Activated gamma-delta T cell (primary cell): ENCODE measurements at places on chromosomes 5 and 9.

DNA sequence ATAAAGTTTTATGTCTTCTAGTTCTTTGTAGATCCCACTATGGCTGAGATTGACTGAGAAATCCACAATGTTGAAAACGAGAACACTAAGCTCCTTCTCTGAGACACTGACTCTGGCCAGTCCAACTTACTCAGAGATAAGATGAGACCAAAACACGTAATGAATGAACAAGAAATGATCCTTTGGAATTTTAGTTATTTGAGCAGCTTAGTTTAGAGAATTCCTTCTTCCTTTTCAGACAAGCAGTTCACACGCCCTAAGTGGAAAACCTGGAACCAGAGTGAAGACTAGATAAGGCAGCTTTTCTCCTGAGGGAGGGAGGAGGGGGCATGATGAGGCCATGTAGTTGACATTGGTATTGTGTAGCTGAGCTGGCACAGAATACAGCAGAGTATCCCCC is 139.6 kb downstream of the GABRB2 start:
- no peak for DNase-seq

DNA sequence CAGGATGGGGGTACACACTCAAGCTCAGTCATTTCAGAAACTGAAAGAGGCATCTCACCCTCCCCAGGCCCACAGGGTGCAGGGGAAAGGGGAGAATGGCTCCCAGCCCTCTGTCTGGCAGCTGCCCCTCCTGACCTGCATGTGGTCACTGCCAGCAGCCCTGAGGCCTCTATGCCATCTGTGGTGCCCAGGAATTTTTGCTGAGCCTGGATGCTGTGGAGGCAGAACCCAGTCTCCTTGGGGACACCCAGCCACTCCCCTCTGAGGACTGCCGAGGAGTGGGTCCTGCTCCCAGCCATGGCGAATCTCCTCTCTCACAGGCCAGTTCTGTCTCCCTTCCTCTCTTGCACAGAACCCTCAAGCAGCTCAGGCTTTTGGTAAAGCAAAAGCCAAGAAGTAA is 104.0 kb upstream of the ALDH1B1 start:
- no peak for DNase-seq

DNA sequence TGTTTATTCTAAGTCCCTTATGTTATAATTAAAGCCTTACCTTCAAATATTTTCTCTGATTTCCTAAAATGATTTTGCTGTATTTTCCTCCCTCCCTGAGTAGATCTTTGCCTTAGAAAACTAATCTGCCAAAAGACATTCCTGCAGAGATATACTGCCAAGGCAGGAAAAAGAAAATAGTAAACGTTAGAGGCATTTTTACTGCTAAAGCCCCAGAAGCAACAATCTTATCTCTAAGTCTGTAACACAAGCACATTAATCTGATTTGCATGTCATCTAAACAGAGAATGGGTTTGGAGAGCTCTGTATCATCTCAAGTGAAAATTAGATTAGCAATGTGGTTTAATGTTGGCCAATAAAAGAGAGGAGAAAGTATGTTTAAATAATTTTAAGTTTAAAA is 847.7 kb downstream of the MAT2B start:
- DNase-seq: no peak

GRCh38 chr5:175680020-175680419 is 22.1 kb downstream of the HRH2 start:
- DNase-seq: no peak

DNA sequence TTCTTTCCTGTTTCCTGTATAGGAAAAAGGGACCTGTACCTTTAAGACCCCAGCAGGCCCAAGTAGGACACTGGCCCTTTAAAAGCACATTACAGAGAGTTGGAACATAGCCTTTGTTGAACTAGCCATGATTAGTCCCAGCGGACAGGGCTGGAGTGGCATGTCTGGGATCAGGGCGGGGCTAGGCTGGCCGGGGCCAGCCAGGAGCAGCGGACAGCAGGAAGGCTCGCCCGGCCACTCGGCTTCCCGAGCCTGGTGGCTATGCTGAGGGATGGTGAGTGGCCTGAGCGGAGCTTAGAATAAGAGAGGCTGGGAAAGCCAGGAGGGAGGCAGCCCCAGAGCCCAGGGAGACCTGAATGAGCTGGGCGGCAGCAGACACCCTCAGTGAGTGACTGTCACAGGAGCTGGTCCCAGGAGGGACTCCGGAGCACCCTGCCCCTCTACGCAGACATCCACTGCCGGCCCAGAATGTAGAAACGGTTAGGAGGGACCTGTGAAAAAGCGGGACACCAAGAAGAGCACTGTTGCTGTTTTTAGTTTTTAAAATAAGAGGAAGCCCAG is 92.1 kb downstream of the DAB2IP start:
- DNase-seq: no peak

GRCh38 chr5:154355129-154355611 is 90.6 kb upstream of the SAP30L start:
- no peak for DNase-seq

GRCh38 chr9:36080519-36080918 is 43.8 kb downstream of the RECK start:
- no peak for DNase-seq

GRCh38 chr9:128392302-128393144 is 21.3 kb downstream of the URM1 start:
- no peak for DNase-seq

DNA sequence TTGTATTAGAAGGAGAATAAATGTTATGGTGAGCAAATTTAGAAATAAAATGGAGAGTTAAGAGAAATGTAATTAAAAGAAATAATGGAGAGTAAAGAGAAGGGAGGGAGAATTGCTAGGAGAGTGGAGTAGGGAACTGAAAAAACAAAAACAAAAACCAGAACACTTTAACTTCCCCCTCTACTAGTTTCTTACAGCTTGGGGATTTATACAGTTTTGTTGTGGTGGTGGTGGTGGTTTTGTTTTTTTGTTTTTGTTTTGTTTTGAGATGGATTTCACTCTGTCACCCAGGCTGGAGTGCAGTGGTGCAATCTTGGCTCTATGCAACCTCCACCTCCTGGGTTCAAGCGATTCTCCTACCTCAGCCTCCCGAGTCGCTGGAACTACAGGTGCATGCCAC is 322.4 kb downstream of the TMEM167A start:
- DNase-seq: no peak

DNA sequence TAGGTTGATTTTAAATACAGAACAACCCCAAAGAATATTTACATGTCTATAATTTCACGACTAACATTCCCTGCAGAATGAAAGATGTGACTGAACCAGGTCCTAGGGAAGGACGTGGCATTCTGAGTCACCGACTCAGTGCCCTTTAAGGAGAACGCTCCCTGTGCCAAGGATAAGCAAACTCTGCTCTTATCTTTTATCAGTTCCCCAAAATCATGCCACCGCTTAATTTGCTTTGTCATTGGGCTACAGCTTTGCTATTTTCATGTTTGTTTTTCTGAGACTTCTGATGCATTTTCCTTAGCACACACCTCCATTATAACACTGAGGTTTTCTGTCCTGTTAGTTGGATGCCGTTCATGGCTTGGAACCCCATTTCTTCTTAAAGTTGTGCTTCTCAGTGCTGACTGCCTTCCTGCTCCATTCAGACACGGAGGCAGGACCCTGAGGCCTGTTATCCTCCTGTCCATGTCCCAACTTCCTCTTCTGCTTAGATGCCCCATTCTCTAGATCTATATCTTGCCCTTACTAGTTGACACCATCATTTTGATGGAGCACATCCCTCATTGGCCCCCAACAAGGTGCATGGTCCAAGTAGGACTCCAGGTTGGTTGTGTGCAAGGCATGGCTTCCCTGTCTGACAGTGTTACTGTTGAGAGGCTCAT is 11.2 kb upstream of the SEMA4D start:
- no peak for DNase-seq

DNA sequence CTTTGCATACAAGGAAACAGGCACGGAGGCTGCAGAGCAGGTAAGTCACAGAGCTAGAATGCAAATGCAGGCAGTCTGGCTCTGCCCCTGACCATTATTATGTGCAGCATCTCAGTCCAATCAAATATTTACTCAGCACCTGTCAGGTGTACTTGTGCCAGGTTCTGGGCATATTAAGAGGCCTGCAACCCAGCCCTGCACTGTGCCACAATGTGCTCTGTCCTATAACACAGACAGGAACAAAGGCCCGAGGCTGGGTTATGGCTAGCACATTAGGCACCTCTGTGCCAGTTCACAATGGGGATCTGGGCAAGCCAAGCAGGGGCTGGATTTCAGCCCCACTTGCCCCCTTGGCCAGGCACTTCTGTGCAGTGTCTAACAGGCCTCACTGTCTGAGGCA is 14.0 kb downstream of the ARL15 start:
- DNase-seq: no peak

DNA sequence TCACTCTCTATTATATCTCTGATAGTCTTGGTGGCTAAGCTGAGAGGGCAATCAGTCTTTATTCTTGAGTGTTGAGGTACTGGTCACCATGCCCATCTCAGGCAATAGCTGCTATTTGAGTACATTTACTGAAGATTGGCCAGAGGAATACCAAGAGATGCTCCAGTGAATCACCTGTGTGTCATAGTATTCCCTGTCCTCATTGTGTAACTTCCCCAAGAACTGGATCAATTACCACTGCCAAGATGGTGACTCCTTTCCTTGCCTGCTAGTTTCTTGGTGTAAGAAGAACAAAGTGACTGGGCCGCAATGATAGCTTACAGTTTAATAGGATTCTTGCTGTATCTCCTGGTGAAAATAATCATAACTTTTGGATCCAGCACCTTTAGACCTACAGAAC is 418.7 kb upstream of the KIF2A start:
- DNase-seq: no peak

DNA sequence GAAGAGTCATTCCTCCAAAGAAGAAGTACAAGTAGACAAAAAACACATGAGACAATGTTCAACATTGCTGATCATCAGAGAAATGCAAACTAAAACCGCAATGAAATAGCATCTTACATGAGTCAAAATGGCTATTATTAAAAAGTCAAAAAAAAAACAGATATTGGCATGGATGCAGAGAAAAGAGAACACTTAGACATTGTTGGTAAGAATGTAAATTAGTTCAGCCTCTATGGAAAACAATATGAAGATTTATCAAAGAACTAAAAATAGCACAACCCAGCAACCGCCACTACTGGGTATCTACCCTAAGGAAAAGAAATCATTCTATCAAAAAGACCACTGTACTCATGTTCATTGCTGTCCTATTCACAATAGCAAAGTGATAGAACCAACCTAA is 157.5 kb downstream of the CHSY3 start:
- no peak for DNase-seq

DNA sequence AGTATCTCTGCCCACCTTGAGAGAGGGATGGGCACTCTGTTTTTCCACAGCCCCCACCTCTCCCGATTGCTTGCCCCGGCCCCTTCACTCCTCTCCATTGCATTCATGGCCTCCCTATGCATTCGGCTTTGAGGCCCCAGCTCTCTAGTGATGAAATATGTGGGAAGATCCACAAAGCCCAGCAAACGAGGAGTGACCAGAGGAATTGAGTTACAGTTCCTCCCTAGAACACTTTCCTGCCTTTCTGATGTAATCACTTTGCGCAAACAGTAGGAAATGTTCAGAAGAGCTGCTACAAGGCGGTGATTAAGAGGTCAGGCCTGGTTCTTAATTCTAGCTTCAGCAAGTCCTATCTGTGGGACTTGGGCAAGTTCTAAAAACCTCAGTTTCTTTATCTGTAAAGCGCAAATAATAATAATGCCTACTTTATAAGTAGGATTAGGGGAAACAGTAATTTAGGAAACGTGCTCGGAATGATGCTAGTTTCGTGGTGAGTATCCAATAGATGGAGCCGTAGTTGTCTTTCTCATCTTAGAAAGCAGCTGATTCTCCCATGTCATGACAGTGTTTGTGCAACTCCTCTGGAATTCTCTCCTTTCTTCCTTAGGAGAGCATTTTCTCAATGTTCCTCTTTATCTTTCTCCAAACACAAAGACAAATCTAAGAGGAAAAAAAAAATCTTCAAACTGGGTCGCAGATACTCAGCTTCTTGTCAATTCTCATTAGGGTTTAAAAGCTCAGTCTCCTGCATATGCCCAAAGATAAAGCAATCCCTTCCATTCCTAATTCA is 99.5 kb upstream of the MSX2 start:
- DNase-seq: no peak

DNA sequence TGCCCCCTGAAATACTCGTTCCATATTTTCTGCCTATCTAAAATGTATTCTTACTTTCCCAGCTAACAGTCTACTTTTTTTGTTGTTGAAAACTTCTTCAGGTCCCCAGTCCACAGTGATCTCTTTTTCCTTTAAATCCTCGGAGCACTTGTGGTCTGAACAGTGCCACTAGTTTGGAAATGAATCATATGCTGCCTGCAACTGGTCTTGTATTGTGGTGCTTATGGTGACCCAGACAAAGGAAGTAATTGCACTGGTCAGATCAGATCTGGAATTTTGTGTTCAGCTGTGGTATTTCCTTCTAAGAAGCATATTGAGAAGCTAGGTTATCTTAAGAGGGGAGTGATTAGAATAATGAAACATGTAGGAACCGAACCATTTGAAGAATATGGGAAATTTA is 2.9 kb downstream of the UNC13B start:
- no peak for DNase-seq

DNA sequence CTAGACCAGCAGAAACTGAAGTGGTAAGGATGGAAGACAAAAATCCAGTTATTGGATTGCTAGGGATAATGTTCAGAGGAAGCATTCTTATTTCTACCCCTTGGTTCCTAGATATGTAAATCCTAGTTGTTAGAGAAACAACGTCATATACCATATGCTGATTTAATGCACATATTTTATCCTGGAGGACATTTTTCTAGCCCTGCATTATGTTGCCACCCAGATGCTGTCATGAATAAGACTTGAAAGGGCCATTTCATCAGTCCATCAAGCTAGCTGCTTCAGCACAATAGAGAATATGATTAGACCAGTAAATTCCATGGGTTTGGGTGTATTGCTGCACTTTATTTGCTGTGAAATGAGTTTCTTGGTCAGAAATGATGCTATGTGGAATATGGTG is 1736.4 kb downstream of the MAT2B start:
- DNase-seq: no peak

- no peak for DNase-seq
Measured at GRCh38 chr5:180797256-180798192, 5.1 kb downstream of the MGAT1 start.

DNA sequence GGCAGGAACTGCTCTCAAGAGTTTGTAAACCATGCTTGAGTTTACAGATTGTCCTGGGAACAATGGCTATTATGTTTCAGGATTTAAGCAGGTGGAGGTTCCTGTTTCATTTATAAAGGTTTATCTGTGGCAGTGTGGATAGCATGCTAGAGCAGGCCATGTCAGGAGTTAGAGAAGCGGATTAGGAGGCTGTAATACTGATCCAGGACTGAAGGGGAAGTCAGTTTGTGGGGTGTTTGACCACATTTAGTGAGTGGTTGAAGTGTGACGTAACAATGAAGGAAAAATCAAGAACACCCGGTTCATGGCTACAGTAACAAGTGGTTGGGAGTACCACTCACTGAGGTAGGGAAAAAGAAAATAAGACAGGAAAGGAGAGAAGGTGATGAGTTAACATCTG is 299.0 kb downstream of the TLR4 start:
- no peak for DNase-seq
